ENCODE measurements at places on chromosomes 3 and 15.

DNA sequence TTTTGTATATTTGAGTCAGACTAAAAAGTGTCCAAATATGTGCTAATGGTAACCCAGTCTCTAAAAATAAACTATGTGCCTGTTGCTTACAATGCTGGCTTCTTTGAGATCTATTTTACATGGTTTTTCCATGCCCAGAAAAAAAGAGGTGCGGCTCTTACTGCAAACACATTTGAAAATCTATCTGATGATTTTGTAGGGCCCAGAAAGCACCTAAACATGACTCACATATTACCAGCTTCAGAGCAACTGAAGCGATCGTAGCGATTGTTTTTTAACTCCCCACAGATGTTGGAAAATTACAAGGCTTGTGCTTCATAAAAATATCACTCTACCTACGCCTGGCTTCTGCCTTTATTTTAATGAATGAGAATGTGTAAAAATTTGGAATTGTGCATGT lies 53.5 kb downstream of the SUCNR1 start:
- no peak for DNase-seq

DNA sequence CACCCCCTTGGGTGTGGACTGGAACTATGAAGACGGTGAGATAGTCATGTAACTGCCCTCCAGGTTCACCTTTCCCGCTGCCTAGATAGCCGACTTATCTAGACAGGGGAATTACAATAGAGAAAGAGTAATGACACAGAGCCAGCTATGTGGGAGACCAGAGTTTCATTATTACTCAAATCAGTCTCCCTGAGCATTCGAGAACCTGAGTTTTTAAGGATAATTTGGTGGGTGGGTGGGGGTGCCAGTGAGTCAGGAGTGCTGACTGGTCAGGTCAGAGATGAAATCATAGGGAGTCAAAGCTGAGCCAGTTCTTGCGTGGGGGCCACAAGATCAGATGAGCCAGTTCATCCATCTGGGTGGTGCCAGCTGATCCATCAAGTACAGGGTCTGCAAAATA lies 19.7 kb upstream of the DNAJC19 start:
- DNase-seq: no peak

DNA sequence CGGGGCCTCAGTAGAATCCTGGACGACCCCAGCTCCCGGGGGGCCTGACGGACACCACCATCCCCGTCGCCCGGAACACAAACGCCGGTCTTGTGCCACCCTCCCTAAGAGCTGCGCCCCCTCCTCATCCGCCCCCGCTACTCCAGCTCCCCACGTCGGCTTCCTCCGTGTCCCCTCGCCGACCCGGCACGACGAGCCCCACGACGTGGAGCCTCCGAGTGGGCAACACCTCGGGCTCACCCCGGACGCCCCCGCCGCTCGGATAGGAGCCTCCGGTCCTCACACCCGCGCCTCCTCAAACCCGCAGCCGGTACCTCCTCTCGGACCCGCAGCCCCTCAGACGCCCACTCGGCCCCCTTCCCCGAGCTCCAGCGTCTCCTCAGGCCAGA lies 525 bp downstream of the NPTN start:
- no peak for DNase-seq

GRCh38 chr3:107959550-107960154 lies 131.2 kb downstream of the CD47 start:
- DNase-seq: no peak

- peak; percentile 63 for DNase-seq
Observed at GRCh38 chr15:26866298-26867199, at the start of gene GABRA5. Gene GABRA5 (plus strand): TSS chr15:26867062. CDS start chr15:26869249, 2,187 bp downstream.

DNA sequence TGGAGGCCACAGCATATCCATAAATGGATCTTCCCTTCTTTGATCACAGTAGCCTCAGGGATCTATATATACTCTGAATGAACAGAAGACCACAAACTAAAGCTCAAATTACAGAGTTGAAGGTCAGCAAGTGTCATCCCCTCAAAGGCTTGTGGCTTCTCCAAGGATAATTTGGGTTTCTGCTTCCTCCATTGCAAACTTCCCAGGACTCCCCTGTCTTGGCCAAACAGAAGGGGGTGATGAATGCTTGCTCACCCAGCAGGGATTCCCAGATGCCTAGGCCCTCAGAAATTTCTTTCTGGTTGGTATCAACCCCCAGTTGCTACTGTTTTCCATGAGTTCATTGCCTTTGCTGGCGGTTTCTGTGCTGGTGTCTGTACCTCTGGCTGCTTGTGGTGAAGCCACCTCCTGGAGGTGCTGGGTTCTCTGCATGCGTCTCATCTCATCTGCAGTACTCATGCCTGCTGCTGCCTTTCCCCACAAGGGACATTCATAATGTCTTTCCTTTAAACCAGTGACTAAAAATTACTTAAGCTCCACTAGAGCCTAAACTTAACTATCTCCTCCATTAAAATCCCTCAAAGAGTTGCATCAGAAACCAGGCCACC lies 17.7 kb downstream of the ENTPD3 start:
- no peak for DNase-seq

- peak; percentile 23 for DNase-seq
Observed at GRCh38 chr3:126678693-126679317, 23.9 kb upstream of the TXNRD3 start.

DNA sequence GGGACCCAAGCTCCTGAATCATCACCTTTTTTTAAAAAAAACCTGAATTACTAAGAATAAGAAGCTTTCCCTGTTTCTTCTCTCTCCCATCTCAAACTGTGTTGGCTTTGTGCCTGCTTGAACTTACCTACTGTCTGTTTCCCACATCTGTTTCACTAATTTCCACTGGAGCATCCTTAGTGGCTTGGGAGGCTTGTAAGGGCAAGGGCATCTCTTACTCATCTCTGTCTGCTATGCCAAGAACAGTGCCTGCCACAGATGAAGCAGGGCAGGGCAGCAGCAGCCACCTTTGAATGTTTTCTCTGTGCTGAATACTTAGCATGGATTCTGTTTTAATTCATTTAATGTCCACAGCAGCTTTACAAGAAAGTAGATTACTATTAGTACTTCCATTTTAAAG lies 42.3 kb downstream of the SNRK start:
- no peak for DNase-seq

Data from cerebellar cortex (tissue), 1 donor.